ENCODE measurements at places on chromosomes 6 and 20.

GRCh38 chr6:157867155-157867559 is 44.1 kb downstream of the SNX9 start:
- DNase-seq: no peak

DNA sequence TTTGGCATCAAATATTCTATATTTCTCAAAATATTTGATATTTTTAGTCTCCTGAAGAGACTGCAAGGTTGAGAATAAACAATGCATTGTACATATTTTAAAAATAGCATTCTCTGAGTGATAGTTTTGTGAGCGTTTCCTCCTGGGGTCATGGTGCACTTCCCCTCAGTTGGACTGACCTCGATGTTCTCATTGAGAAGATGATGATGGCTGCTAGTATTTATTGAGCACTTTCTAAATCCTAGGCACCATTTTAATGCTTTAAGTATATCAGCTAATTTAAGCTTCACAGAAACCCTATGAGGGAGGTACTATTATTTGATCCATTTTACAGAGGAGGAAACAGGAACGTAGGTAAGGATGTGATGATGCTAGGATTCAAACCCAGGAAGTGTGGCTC is 18.2 kb downstream of the DSE start:
- DNase-seq: no peak

- no peak for DNase-seq
Observed at GRCh38 chr6:128711149-128711548, 171.8 kb upstream of the LAMA2 start.

DNA sequence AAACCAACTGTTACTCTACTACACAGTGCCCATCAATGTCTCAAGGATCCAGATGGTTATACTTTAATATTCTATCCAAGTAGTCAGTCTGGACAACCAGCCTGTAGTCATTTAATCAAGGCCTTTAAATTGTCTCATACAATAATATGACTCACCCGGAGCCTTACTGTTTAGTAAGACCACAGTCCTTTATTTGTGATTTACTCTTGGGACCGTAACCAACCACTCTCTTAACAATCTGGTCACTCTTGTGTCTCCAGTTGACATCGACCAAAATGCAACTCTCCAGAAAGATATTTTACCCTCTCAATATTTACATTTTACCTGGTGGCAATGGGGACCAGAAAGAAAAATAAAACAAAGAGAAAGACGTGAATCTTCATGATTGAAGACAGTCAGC is 14.9 kb downstream of the DEFB114 start:
- no peak for DNase-seq

GRCh38 chr6:88722686-88723085 is 240.7 kb downstream of the RNGTT start:
- no peak for DNase-seq

GRCh38 chr6:137495703-137496336 is 1.6 kb upstream of the OLIG3 start:
- no peak for DNase-seq

- DNase-seq: no peak
Observed at GRCh38 chr20:20551409-20551808, 161.0 kb downstream of the RALGAPA2 start.

DNA sequence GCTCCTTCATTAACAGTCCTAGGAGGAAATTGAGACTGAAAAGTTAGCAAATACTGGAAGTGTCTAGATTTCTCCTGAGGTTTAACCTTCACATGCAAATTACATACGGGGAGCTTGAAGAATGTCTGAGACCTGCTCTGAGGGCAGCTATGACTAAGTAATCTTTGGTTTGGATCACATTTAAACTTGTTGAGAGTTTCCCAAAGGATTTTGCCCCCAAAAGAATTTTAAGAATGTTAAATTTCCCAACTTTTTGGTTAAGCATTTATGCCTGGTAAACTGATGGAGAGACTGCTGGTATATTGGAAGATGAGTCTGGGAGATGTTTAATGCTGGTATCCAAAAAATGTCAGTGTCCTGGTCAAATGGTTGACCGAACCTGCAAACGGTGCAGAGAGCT is 97.0 kb downstream of the RREB1 start:
- DNase-seq: no peak

- no peak for DNase-seq
Observed at GRCh38 chr20:60649541-60649940, 602.5 kb upstream of the CDH4 start.

- DNase-seq: no peak
Observed at GRCh38 chr6:136961848-136962247, 39.7 kb downstream of the SLC35D3 start.

GRCh38 chr6:51753635-51754034 is 333.8 kb downstream of the PKHD1 start:
- DNase-seq: no peak

DNA sequence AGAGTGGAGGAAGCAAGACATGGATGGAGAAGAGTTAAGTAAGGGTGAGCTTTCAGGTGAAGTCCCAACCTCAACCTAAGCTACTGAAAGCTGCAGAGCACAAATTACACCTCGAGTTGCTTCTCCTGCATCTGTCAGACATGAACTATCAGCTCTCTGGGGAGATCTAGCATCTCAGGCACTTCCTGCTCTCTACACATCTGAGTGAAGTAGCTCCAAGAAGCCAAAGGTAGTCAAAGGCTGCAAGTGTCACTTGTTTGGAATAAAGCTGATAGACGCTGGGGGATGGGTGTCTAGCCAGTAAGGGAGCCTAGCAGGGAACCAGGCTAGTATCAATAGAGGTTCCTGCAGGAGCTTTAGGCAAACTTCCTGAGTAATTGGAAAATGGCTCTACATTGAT is 228.0 kb downstream of the PLCB1 start:
- no peak for DNase-seq

GRCh38 chr6:22627644-22628043 is 58.3 kb downstream of the HDGFL1 start:
- DNase-seq: no peak

DNA sequence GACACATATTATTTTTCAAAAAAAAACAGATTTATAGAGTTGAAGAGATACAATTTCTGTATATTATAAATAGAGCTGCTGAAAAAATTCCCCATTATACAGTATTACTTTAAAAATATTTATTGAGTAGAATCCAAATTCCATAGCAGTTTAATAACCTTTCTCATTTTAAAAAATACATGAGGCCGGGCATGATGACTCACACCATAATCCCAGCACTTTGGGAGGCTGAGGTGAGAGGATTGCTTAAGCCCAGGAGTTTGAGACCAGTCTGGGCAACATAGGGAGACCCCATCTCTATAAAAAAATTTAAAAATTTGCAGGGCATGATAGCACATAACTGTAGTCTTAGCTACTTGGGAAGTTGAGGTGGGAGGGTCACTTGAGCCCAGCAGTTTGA is 13.0 kb downstream of the ATRN start:
- no peak for DNase-seq

DNA sequence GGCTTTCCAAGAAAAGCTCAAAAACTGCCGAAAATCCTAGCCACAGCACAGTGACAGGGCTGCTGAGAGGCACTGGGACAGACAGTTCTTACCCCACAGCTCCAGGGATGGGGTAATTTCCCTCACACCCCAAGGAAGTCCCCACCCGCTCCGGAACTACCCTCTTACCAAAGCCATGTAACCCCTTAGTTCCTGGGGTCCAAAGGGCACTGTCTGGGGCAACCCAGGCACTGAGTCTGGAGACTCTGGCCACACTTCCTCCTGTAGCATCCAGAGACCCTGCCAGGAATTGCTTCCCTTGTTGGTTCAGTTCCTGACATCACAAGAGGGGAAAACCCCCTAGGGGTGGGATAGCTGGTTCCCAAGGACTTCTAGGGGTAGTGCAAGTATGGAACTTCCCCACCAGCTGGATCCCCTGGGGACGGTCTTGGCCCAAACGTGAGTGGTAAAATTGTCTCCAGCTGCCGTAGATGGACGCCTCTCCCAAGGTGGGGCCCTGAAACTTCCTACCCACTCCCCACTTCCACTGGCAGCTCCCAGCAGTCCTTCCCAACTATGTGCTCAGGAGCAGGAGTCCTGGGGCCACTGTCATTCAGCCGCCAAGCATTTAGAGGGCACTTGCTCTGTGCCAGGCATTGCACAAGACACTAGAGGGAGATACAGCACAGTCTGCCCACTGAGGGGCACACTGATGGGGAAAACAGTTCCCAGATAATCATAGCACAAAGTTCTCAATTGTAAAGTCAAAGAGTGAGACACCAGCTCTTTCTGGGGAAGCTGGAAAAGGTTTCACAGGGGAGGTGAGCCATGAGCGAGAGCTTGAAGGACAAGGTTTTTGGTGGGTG is 17.2 kb upstream of the HCK start:
- no peak for DNase-seq

GRCh38 chr6:169933839-169934698 is 182.6 kb downstream of the ERMARD start:
- DNase-seq: no peak

GRCh38 chr6:106134906-106135634 is 48.9 kb downstream of the PRDM1 start:
- no peak for DNase-seq

GRCh38 chr20:52047811-52048764 is 143.5 kb downstream of the ZFP64 start:
- peak; percentile 14 for DNase-seq

GRCh38 chr20:44073011-44073674 is 113.8 kb downstream of the JPH2 start:
- DNase-seq: no peak

DNA sequence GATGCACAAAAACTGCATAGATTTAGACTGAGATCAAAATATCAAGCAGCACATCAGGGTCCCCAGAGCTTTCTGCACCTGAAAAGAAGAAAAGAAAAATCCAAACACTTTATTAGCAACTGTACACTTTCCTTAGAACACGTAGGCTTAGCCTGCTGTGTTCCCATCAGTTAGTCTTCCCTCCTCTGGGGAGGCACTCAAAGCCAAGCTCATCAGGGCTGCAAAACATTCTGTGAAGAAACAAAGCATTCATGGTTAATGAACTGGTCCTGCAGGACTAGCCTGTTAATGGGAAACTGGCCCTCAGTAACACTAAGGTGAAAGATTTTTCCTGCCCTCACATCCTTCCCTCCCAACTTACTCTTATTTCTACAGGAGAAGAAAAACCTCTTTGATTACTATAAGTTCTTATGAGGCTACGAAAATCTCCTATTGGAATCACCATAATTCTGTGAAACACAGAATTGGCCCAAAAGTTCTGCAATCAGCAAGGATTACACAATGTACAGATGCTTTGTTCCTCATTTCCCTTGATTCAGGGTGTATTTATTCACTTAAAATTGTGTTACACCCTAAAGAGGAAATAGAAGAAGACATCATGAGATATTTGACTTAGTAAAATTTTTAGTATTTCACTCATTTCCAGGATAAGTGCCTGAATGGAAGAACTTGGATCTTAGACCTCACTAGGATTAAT is 901.0 kb upstream of the MAP3K7 start:
- DNase-seq: no peak
